ENCODE measurements at places on chromosomes 12 and 14. TPM values are rescaled to one million over a fixed set of nuclear protein-coding genes. Genes with fewer than 3 reads are reported as not detected.
A peak's percentile ranks its signal among the peaks of the same experiment; 100 is the strongest.

Gene TOMM20L
- total RNA-seq = not detected

Gene ACSM4
- not detected for total RNA-seq

Gene REM2
- not detected for total RNA-seq

Gene PLEKHH1
- 5.3 TPM for total RNA-seq

Gene HVCN1
- total RNA-seq = 21.7 TPM

Gene C3AR1
- 10.6 TPM for total RNA-seq

Gene CCDC175
- not detected for total RNA-seq

Gene GNG2
- 5.9 TPM for total RNA-seq

Gene P3H3
- total RNA-seq = 7.0 TPM

Gene GALNT9
- total RNA-seq = 4.0 TPM

Gene BCL11B
- 0.43 TPM for total RNA-seq

DNA sequence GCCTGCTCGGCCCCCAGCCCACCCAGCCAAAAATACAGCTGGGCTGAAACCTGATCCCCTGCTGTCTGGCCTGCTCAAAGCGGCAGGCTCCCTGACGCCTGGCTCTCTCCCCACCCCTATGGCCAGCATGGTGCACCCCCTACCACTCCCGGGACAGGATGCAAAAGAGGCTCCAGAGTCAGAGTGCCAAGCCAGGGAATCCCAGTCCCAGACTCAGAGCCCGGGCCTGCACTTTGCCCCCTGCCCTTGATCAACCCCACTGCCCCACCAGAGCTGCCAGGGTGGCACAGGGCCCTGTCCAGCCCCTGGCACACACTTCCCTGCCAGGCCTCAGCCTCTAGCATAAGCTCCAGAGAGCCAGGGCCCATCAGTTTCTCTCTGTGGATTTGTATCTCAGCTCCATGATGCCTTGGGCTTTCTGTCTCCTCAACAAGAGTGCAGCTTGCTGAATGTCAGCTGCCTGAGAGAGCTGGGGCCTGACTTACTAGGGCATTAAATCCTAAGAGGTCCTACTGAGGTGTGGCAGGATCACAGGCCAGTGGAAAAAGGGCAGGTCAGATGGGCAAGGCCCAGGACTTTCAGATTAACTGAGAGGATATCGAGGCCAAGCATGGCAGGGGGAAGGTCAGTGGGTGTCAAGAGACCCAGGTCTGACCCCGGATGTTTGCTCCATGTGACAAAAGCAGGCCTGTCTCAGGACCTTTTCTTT, 13.9 kb downstream of the ACVRL1 start:
- DNase-seq = no peak

GRCh38 chr12:70120970-70121369, 122.3 kb upstream of the CNOT2 start:
- no peak for DNase-seq

DNA sequence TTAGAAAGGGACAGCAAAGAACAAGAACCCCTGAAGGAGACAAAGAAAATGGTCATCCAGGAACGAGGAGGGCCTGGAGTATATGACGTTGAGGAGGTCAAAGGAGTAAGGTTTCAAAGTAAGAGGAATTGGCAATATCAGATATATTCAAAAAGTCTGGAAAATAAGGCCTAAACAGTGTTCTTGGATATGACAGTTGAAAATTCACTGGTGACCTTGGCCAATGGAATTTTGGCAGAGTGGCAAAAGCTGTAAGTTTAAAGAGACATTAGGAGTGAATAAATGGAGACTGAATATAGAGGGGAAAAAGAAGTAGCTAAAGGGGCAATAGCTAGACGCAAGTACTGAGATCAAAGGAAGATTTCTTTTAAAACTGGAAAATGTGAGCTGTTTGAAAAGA, 4.1 kb upstream of the ACTN1 start:
- DNase-seq = no peak

GRCh38 chr12:19398376-19399363, 40.6 kb upstream of the AEBP2 start:
- no peak for DNase-seq

DNA sequence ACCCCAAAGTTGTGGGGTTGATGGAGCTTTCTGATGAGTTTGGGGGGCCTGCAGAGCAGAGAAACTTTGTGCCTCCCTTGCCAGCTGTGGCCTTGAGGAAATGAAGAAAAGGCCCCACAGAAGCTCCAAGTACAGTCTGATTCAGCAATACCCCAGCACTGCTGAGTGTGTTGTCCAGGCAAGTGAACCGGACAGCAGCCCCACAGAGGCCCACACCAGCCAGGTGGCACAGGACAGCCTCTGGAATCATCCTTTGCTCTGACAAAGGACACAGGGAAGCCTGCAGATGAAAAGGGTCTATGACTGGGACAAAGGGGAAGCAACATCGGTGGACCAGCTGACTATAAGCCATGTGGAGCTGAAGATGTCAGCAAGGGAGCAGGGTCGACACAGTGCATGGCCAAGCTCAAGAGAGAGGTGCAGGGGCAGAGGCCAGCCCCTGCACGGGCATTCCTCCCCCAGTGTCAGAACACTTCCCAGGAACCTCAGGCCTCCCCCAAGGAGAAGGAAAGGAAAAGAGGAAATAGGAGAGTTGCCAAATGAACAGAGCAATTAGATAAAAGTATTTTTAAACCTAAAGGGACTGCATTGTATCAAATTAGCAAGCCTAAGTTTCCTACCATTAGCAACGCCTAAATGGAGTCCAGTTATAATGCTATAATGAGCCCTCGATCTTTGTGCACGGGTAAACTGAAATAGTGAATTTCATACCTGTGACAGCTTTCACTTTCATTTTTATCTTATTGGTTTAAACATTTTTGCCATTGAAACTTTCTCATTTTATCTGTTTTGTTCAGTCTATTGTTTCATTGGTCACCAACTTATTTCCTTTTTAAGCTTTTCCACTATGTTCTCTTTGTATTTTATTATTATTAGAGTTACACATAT, 46.3 kb upstream of the PTGDR start:
- DNase-seq = no peak

- no peak for DNase-seq
Measured at GRCh38 chr14:35201066-35201465, 78.7 kb downstream of the PRORP start.

GRCh38 chr14:48096897-48097296, 421.5 kb upstream of the MDGA2 start:
- DNase-seq = no peak

GRCh38 chr12:4108803-4109345, 164.7 kb upstream of the CCND2 start:
- no peak for DNase-seq

DNA sequence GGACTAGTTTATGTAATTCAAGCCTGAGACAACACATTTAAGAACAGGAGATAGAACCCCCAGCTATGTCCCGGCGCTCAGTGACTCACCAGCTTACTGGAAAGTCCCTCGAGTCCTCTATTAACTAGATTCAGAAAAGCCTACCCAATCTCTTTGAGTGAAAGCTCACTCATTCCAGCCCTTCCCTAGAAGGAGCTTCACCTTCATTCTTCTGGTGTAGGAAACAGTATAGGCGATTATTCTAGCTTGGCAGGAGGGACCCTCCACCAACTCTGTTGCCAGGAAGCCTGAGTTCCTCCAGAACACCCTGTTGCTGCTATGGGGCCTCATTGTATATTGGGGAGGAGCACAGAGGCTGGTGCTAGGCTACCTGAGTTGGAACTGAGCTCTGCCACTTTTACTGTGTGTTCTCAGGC, 57.2 kb upstream of the AEBP2 start:
- DNase-seq = peak; percentile 59

GRCh38 chr14:75242546-75243273, 35.9 kb upstream of the FOS start:
- DNase-seq = no peak

- DNase-seq = no peak
Measured at GRCh38 chr12:47478426-47478825, 227.4 kb downstream of the RPAP3 start.

- DNase-seq = no peak
Measured at GRCh38 chr12:15689751-15690191, 99.4 kb downstream of the EPS8 start.

GRCh38 chr12:122668268-122668667, 34.9 kb downstream of the HCAR2 start:
- no peak for DNase-seq

DNA sequence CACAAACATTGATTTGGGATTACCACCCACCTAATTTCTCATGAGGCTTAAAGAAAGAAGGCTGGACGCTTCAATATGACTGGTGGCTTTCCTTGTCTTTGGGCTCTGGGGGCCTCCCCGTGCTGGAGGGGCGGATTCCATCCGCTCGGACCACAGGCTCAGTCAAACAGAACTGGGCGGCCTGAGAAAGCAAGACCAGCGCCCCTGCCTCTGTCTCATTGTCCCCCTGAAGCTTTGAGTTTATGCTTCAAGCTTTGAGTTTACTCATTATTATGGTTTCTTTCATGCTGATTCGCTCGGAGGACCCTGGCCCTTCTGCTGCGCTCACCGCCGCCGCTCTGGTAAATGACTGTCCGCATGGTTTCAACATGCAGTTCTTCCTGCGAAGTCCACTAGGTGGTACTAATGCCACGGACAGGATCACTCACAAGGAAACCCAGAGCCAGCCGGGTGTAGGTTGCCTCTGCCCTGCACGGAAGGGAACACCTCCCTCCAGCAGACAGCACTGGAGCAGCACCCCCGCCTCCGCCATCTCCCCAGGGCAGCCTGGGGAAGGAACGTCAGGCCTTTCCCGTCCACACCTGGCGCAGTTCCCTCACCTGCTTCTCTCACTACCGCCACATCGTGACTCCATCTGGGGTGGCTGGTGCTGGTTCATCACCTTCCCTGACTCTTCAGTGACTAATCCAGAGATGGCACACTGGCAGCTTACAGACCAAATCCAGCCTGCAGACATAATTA, 13.2 kb upstream of the TIGAR start:
- peak; percentile 74 for DNase-seq

- no peak for DNase-seq
Measured at GRCh38 chr12:52084491-52085231, 5.2 kb downstream of the SMIM41 start.

DNA sequence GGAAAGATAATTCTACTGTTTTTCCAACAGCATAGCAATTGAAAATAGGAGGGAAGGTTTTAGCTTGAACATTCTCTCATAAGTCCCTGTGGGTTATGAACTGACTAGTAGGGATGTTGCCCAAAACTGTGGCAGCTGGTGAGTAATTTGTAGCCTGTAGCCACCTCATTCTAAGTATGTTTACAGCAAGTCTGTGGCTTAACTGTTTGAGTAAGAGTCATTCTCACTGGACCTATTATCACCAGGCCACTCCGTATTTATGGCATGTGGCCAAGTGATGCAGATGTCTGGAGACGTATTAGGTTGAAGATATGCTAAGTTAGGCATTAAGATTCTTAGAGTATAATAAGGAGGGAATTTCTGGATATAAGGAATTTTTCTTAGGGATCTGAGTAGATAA, 458.3 kb downstream of the ETNK1 start:
- DNase-seq = no peak

DNA sequence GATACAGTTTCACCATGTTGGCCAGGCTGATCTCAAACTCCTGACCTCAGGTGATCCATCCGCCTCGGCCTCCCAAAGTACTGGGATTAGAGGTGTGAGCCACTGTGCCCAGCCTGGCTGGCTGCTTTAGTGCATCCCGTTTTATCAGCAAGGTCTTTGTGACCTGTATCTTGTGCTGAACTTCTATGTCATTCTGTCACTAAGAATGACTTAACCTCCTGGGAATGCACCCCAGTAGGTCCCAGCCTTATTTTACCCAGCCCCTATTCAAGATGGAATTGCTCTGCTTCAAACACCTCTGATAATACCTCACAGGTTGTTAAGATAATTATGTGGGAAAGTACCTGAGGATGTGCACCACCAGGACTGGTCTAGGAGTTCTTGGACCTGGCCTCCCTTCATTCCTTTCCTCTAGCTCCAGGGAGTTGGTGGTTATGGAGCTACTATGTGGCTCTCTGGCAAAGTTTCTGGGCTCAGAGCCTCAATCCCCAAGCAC, 26.1 kb upstream of the JPH4 start:
- no peak for DNase-seq

GRCh38 chr12:26871985-26872384, 39.0 kb upstream of the ITPR2 start:
- no peak for DNase-seq

- DNase-seq = no peak
Measured at GRCh38 chr14:75204116-75204515, 27.7 kb upstream of the TMED10 start.

DNA sequence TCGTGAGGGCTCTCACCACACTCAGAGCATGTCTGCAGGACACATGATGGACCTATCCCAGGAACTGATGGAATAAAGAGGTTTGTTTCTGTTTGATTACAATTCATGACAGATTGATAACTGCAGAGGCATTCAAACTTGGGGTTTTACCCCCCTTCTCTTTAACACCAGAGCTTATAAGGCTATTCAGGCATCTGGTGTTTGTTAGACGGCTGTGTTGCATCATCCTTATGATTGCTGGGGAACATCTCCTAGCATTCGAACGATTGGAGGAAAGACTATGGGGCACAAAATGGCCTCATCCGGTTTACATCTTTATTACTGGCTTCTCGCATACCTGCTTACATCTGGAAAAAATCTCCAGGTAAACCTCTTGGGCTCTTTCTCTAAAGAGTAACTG, 191.8 kb downstream of the MSRB3 start:
- DNase-seq = no peak

- DNase-seq = no peak
Measured at GRCh38 chr14:72902801-72903530, 9.1 kb upstream of the DPF3 start.

- no peak for DNase-seq
Measured at GRCh38 chr14:94934276-94934810, 164.4 kb upstream of the GSC start.

DNA sequence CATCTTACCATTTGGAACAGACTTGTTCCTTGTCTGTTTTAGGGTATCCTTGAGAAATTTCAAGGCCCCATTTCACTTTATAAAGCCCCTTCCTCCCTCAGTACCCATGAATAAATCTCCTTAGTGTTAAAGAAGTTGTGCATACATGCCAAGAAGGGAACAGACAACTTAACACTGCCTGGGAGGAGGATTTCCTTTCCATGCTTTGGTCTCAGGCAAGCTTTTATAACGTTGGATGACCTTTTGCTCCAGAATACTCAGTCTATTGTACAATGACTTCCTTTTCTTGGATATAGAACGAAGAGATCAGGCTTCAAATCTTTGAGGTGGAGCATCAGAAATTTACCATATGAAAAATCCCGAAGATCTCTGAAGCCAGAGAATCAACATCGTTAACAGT, 551.4 kb downstream of the PRKD1 start:
- DNase-seq = no peak

- DNase-seq = no peak
Measured at GRCh38 chr12:27511031-27511722, 12.8 kb upstream of the PPFIBP1 start.
